Mucosa of descending colon (tissue), 3 donors: ENCODE measurements at places on chromosomes 3 and 15. TPM values are rescaled to one million over a fixed set of nuclear protein-coding genes. Genes with fewer than 3 reads are reported as not detected.

- no peak for DNase-seq
These were observed 8.3 kb downstream of the RPL14 start for GRCh38 chr3:40465456-40465855.

- no peak for DNase-seq
These were observed 141.8 kb downstream of the FAM43A start for GRCh38 chr3:194827486-194827885.

- DNase-seq, result no peak
These were observed 31.6 kb downstream of the CFAP44 start for GRCh38 chr3:113409676-113410075.

GRCh38 chr3:178915365-178915764 lies 156.2 kb downstream of the ZMAT3 start:
- DNase-seq, result no peak

DNA sequence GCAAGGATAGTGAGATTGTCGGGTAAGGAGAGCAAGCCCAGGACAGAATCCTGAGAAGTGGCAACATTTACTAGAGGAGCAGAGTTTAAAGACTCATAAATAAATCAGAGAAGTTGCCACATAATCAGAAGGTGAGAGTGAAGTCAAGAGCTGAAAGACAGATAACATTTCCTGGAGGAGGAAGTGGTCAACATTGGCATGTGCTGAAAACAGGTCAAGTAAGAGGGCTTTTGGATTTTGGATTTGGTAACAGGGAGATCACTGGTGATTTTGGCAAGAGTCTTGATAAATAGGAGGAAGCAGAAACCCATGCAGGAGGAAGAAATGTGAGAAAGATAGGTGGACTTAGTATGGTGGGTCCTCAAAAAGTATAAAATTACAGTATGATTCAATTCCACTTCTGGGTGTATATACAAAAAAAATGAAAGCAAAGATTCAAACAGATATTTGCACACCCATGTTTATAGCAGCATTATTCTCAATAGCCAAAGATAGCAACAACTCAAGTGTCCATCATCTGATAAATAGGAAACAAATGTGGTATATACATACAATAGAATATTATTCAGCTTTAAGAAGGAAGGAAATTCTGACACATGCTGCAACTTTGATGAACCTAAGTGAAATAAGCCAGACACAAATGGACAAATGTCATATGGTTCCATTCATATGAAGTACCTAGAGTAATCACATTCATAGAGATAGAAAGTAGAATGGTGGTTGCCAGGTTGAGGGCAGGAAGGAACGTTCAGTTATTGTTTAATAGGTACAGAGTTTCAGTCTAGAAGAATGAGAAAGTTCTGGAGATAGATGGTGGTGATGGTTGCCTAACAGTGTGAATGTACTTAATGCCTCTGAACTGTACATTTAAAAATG lies 27.3 kb upstream of the MBNL1 start:
- no peak for DNase-seq

DNA sequence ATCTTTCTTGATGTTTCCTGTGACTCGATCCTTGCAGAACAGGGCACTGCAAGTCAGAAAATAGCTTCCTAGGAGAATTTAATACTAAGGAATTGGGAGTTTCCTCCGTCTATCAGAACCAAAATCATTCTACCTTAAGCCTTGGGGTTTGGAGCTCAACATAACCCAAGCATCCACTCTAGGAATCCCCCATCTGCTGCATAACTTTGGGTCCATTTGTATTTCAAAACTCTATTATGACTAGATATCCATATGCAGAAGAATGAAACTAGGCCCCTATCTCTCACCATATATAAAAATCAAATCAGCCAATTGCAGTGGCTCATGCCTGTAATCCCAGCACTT lies 61.7 kb upstream of the AKAP13 start:
- no peak for DNase-seq

DNA sequence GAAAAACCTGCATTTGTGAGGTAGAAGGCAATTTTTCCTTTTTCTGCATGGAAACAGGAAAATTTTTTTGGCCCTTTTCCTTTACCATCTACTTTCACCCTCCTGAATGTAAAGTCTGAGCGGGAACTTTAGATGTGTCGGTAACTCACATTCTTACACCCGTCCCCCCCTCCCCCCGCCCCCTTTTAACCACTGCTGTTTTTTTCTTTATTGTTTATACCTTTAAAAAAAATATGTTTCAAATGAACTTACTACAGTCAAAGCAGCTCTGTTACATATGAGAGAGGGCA lies 487 bp upstream of the HES1 start:
- no peak for DNase-seq

ADAMTS9 gene
- 20.5 TPM for total RNA-seq
